Foreskin fibroblast (primary cell): ENCODE measurements at places on chromosomes 4 and X.
A peak's percentile ranks its signal among the peaks of the same experiment; 100 is the strongest.

- no peak for DNase-seq
These were observed 4.1 kb upstream of the INTS6L start for GRCh38 chrX:135516376-135516775.

DNA sequence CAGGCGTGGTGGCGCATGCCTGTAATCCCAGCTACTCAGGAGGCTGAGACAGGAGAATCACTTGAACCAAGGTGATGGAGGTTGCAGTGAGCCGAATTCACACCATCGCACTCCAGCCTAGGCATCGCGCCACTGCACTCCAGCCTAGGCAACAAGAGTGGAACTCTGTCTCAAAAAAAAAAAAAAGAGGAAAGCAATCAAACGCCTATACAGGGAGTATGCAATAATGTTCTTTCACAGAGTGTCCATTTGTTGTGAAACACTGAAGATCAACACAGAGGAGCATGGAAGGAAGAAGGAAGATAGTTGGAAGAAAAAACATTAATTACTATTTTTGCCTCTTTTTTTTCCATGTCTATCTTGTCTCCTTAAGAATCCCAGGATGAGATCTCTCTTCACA lies 113.4 kb downstream of the FBXO8 start:
- no peak for DNase-seq

GRCh38 chr4:8893624-8894423 lies 22.2 kb upstream of the HMX1 start:
- DNase-seq, result no peak

GRCh38 chr4:184702114-184702513 lies 31.8 kb downstream of the CENPU start:
- DNase-seq, result no peak

- peak; percentile 74 for DNase-seq
These were observed 497.5 kb downstream of the KCNIP4 start for GRCh38 chr4:21451032-21451431.

GRCh38 chr4:152709675-152710438 lies 30.1 kb upstream of the TMEM154 start:
- no peak for DNase-seq

GRCh38 chr4:36128689-36129088 lies 115.6 kb downstream of the ARAP2 start:
- DNase-seq, result no peak

GRCh38 chrX:131136776-131137175 lies 78.6 kb downstream of the ARHGAP36 start:
- no peak for DNase-seq

DNA sequence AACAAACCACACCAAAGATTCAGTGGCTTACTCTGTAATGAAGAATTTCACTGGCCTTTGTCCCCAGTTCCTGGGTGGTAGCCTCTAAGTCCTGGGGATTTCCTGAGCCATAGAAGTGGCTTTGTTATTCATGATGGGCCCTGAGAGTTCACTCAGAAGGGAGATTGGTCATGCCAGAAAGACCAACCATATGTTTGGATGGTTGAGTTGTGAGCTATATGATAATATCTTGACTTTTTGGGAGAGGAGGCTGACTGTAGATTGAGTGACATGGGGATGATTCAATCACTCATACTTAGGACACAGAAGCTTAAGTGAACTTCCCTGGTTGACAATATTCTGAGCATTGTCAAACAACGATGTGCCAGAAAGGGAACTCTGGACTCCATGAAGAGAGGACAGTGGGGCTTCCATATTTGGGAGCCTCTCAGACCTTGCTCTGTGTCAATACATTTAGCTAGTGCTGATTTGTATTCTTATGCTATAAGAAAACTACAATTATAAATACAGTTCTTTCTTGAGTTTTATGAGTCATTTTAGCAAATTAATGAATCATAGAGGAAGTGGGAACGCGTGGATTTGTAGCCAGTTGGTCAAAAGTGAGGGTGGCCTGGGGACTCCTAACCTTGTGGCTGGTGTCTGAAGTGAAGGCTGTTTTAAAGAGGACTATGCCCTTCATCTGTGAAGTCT lies 392.0 kb downstream of the GBA3 start:
- peak; percentile 32 for DNase-seq

DNA sequence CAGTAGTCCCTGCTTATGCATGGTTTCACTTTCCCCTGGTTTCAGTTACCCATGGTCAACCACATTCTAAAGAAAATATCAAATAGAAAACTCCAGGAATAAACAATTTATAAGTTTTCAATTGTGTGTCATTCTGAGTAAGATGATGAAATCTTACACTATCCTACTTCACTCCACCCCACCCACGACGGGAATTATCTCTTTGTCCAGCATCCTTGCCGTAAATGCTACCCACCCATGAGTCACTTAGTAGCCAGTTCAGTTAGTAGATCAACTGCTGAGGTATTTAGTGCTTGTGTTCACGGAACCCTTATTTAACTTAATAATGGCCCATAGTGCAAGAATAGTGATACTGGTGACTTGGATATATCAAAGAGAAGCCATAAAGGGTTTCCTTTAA lies 91.4 kb downstream of the KLHL13 start:
- no peak for DNase-seq

DNA sequence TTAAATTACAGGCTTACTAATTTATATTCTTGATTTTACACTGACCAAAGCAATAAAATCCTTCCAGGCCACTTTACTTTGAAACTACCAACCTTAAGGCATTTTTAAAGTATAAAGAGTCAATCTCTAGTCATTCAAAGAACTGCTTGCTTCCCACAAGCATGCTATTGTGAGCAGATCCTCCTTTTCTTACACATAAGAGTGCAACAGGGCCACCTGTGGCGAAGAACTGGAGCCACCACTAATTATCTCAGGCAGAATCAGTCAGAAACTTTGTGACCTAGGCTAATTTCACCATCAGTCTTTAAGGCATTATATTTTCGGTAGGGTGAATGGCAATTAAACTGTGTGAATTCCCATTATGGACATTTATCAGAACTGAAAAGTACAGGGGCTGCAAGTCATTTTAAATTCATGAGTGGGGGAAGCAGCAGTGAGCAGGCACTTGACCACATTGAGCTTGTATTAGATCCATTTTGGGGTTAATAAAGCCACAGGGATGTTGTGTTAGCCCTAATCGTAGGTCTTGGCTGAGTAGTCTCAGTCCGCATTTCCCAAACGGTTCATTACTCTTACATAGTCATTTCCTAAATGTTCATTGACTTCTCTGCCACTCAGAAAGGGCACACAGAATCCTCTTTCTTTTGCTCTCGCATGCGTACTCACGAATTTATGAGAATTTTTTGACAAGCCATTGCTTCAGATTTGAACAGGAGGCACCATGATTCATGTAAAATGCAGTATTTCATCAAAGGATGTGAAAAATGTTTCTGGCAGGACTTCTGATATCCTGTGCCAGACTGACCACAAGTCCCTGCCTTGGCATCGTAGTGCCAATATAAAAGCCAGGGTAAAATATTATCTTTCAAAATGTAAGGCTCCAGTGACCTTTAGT lies 39.8 kb downstream of the NPY2R start:
- DNase-seq, result no peak

- DNase-seq, result no peak
These were observed 58.9 kb downstream of the HOPX start for GRCh38 chr4:56622176-56622575.

DNA sequence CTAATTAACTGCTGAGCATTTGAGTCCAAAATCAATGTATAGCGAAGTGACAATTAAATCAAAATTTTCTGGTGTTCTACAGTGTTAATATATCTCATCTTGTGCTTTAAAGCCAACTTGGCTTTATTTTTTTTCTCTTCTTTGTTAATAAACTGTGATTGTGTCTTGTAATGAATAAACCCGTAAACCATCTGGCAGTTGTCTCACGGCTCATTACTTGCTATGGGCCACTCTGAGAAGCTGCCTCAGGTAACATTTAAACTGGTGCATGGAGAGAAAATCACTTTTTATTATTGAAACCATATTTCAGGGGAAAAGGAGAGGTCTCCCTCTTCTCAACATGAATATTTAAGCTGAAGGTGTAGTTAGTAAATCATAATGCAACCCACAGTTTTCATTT lies 694.0 kb downstream of the KCTD8 start:
- DNase-seq, result no peak

- no peak for DNase-seq
These were observed 13.8 kb downstream of the ADD1 start for GRCh38 chr4:2857349-2857927.

DNA sequence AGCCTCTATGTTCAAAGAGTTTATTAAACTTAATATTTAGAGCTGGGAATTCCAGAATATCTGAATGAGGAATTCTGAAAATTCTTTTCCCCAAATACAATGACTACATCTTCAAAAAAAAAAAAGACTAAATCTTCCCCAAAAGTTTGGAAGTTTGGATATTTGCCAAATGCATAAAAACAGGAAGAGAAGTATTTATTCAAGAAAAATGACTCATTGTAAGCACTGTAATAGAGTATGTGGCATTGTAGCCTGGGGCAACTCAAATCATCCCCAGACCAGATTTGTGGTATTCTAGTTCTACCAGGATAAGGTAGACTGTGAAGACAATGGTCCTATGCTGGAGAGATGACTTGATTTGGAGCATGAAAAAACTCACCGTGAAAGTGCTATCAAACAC lies 78.5 kb upstream of the PDHA2 start:
- DNase-seq, result peak; percentile 0

- DNase-seq, result no peak
These were observed 353.0 kb upstream of the GALNT7 start for GRCh38 chr4:172815499-172816164.

GRCh38 chrX:17226736-17227135 lies 148.3 kb upstream of the NHS start:
- DNase-seq, result no peak

DNA sequence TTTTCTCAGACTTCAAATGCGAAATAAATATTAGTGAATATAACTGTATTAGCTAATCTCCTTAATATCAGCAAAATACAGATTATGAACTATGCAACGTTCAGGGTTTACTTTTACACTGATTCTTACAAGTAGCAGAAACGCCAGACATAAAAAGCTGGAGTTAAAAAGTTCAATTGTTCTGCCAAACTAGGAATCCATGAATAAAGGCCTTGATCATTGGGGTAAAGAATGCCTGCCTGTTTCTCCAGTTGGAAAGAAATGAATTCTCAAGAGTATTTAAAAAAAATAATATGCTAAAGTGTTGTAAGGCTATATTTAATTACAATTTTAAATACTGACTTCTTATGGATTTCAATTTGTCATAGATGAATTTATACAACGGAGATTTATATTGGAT lies 612.2 kb downstream of the DMD start:
- DNase-seq, result no peak

GRCh38 chrX:108312957-108313356 lies 125.3 kb downstream of the COL4A6 start:
- peak; percentile 64 for DNase-seq
